Cerebellum (tissue), 4 donors: ENCODE measurements at places on chromosomes 12 and 14. TPM values are rescaled to one million over a fixed set of nuclear protein-coding genes. Genes with fewer than 3 reads are reported as not detected.

- no peak for DNase-seq
Observed at GRCh38 chr12:120230974-120231315, 30.0 kb upstream of the RPLP0 start.

DNA sequence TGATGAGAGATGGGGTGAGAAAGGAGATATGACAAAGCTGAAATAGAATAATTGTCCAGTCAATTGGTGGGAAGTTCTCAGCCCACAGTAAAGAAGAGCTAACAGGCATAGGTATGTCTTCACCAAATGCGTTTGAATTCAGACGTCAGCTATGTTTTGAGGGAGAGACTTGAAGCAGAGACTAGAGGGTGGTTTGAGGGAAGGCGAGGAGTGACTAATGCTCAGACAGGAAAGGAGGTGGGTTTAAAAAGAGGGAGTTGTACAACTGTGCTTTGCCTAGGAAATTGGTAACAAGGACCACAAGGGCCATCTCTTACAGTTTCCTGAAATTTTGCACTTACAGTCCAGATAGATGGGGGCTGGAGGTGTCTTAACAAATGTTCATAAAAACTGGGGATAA, 6.4 kb downstream of the JKAMP start:
- DNase-seq, result no peak

DNA sequence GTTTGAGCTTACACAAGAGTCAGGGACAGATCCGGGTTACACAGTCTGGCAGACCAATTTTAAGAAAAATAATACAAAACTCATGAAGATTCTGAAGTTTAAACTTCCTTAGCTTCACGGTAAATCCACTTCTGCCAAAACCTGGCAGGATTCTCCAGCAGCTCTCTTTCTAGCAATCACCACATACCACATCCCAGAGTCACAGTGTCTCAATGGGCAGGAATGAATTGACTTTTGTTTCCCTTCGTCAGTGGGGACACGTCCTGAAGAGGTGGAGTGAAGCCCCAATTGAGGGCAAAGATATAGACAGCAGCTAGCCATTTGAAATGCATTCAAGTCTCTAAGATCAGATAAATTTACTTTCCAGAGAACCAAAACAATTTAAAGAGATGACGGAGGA, 117.1 kb upstream of the ARHGAP5 start:
- no peak for DNase-seq

- DNase-seq, result no peak
Observed at GRCh38 chr12:68957273-68957672, 24.3 kb upstream of the CPM start.

GRCh38 chr12:49079793-49080192, 10.0 kb upstream of the RHEBL1 start:
- no peak for DNase-seq

DNA sequence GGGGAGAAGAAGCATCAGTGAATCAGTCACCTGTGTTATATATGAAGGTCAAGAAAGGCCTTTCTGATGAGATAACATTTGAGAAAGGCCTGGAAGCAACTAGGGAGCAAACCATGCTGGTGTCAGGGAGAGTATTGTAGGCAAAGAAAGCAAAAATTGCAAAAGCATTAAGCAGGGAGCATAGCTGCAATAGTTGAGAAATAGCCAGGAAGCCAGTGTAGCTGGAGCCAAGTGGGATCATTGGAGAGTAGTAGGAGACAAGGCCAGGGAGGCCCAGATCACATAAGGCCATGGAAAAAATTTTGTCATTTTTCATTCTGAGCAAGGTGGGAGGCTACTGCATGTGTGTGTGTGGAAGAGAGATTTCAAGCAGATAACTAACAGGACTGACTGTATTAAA, 18.8 kb upstream of the MAGOHB start:
- no peak for DNase-seq

- DNase-seq, result no peak
Observed at GRCh38 chr14:96598332-96598928, 96.2 kb downstream of the PAPOLA start.

The SERPINA9 gene
- total RNA-seq, result not detected

- DNase-seq, result no peak
Observed at GRCh38 chr14:75725481-75725880, 64.4 kb downstream of the TTLL5 start.

GRCh38 chr14:92258934-92259333, 64.0 kb upstream of the SLC24A4 start:
- no peak for DNase-seq

GRCh38 chr12:2256915-2257314, 204.1 kb downstream of the CACNA1C start:
- DNase-seq, result no peak

GRCh38 chr12:73612551-73612950, 925.1 kb upstream of the ATXN7L3B start:
- no peak for DNase-seq

The ZFHX2 gene
- 4.2 TPM for total RNA-seq

DNA sequence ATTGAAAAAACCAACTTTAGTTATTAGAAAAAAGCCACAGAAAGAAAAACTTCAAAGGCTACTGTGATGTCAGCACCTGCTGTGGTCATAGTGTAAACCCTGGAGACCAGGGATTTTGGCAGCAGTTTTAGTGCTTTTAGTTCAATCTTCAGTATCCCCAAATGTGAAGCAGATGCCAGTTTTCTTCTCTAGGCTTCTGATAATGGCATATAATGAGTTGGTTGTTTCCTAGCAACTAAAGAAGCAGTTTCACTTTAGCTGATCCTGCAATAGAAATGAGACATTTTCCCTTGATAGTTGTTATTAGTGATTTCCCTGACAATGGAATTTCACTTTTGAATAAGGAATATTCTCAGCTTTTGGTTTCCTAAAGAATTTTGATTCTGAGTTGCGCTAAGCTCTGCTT, 131.2 kb downstream of the NUBPL start:
- DNase-seq, result no peak

GRCh38 chr12:93572712-93573551, 457 bp downstream of the SOCS2 start:
- no peak for DNase-seq

The OTUB2 gene
- total RNA-seq, result 6.3 TPM

GRCh38 chr12:126685636-126686035, 1581.3 kb upstream of the TMEM132C start:
- no peak for DNase-seq
